ENCODE measurements at places on chromosomes 3 and 15.
A peak's percentile ranks its signal among the peaks of the same experiment; 100 is the strongest.

DNA sequence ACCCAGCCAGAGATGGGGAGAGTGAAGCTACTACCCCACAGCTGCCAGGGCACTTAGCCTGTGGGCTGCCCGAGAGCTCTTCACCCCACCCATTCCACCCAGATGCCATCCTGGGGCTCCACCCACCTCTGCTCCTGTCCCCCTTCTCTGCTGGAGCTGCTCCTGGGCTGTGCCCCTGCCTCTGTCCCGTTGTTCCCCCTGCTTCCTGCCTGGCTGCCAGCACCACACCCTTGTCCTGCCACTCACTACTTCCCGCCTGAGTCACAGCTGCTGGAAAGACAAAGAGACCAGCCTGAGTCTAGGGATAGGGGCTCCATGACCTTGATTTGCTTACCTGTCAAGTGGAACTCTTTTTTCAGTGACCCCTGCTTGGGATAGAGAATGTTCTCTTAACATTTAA, 12.4 kb downstream of the GNAI2 start:
- no peak for DNase-seq

DNA sequence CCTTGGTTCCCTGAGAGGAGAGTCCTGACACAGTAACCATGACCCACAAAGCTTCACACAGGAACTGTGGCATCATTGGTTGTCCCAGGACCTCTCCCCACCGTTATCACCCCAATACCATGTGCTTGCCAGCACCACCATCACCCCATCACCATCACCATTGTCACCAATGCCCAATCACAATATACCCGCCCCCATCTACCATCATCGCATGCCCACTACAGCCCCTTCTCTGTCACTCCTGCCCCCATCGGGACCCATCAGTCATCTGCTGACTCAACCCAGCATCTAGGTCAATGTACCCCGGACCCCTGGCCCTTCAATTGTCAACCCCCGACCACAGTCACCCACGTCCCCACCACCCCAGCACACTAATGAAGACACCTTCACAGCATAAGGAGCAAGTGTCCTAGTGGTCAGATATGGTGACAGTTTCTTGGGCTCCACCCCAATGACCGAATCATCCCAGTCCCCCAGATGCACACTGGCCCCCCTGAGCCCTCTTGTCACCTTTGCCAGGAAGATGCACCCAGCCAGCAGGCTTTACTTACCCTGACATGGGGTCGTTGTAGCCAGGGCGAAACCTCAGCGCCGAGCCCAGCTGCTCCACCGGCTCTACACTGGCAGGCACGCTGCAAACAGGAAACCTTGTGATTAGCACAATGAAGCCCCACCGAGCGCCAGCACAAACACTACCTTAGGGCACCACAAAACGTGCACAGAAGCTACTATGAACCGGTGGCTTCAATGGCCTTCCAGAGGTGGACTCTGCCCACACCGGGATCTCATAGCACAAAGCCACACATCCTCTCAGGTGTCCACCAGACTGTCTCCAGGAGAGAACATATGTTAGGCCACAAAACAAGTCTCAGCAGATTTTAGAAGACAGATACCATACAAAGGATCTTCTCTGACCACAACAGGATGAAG, 25.1 kb downstream of the SHISA5 start:
- DNase-seq: no peak

- DNase-seq: no peak
Observed at GRCh38 chr3:190911382-190911781, 48.9 kb upstream of the GMNC start.

DNA sequence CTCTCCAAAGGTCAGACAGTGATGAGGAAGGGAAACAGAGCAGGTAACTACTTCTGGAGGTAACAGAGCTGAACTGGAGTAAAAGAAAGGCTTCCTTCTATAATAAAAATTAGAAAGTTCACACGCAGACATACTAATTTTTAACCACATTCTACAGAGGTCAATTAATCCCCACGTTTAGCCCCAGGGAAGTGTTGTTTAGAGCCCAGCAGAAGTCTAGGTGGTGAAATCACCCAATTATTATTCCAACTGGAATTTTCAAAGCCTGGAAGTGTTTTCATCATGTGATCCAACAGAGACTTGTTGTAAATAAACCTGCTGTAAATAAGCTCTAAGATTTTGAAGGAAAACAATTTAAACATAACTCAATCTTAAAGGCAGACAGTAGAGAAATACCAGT, 6.8 kb downstream of the ALDH1A2 start:
- DNase-seq: no peak

- no peak for DNase-seq
Observed at GRCh38 chr3:132378846-132379245, 38.5 kb upstream of the DNAJC13 start.

DNA sequence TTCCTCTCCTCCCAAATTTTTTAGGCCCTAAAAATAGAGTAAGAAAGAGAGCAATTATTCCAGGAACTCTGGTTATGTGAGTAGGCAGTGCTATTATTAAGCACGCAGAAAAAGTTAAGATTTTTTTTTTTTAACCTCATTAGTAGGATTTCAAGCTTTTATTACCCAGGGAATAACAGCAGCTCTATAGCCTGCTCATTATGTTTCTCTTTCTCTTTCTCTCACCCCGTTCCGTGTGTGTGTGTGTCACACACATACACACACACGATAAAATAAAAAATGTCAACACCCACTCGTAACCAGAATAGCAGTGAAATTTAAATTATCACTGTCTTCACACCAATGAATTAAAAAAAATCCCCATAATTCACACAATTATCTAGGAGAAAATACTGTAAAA, 30.3 kb downstream of the GADL1 start:
- DNase-seq: no peak

DNA sequence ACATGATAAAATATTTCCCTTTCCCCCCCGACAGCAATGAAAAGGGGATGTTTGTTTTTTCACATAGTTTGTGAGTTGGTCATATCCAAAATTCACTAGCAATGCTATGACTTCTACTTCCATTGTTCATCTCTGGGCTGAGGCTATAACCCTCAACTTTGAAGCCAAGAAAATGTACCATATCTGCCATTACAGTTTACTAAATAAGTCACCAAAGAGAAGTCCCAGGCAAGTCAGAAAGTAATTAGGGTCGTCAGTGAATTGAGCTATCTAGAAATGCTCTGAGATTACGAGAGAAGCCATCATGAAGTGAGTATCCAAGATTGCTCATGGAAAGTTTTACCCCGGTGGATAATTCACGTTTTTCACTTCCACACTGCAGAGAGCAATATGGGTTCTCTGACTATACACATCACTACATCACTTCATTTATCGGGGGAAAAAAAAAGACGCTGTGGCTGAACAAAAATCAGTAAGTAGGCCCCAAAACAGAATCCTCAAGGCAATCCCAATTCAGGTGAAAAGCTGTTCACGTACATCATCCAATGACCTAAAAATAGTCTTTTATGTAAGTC, 1.4 kb downstream of the PEAK1 start:
- DNase-seq: no peak

GRCh38 chr3:30475038-30475808, 131.2 kb upstream of the TGFBR2 start:
- no peak for DNase-seq

DNA sequence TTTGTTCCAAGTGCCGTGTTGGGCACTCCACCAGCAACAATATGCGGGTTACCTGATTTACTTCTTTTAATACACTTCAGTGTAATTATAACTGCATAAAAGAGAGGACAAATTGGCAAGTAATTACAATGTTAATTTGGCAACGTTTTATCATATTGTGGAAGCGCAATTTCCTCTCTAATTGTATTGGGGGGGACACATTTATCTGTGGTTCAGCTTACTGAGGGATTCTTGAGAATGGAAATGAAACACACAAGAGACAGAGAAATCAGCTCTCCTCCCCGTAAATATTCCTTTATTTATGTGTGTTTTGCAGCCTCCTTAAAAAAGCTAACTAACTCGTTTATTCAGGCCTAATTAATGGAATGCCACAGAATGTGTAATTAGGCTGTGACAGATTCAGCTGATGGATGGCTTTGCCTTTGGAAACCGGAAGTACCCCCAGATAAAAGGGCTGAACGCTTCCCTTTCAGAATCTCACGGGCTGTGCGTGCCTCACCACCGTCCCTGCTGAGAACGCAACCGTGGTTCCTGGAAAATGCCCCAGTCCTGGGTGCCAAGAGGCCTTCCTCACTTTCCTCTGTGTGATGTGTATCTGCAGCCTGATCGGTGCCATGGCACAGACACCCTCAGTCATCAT, 247.1 kb upstream of the ST8SIA2 start:
- no peak for DNase-seq

DNA sequence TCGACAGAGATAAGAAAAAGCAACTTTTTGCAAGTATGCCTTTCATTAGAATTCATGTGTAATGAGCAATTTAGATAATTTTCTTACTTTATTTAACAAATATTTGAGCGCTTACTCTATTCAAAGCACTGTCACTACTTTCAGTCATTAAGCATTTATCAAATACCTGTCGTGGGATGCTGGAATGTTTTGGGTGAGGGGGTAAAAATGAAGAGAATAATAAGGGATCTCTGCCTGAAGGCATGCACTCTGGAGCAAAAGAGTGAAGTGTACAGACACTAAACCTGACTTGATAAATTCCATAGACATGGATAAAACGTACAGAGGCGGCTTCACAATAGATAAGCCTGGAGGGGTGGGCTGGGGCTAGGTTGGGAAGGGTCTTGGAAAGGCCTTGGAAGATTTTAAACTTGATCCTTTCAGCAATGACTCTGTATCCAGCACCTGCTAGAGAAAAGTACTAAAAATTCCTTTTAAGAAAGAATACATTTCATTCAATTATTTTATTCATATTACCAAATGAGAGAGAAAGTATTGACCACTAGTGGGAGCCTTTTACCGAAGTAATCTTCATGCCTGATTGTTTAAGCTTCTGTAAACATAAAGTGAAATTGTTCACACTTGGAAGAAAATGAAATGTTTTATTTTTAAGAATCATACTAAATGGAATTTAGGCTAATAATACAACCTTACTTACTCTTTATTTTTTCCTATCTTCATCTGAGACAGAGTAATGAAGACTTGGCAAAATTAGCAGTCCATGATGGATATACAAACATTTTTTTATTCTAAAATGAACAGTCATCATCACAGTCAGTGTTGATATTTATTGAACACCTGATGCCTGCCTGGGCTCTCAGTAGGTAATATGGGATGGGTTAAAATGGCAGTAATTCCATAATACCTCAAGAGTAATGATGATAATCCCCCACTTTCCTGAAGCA, 113.2 kb downstream of the PPP2R3A start:
- no peak for DNase-seq

DNA sequence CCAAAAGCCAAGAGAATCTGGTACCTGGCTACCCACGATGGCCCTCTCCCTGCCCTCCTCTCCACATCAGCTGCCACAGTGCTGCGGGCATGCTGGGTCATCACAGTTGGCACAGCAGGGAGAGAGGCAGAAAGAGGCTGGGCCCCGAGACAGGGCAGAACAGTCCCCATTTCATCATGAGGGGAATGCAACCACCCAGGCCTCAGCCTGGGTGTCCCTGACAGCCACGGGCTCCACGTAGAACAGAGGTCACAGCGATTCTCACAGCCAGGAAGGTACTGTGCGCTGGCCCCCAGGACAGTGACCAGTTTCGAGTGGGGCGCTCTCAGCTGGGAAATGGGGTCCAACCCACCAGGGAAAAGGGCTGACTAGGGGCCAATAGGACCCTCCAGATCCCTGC, 6.3 kb downstream of the LIPC start:
- DNase-seq: no peak

DNA sequence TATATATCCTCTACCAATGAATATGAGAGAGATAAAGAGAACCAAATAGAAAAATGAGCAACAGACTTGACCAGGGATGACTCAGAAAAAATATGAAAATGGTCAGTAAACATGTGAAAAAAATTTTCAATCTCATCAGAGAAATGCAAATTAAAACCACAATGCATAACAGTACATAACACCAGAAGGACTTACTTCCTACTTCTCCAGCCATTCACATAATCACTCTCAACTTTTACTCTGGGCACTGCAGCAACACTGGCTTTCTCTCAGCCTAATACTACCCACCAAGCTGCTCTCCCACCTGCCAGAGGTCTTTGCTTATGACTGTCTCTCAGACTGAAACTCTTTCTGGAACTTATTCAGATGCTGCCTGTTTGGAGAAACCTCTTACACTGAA, 49.4 kb downstream of the DPH6 start:
- DNase-seq: no peak

GRCh38 chr3:33372218-33373081, 67.8 kb downstream of the UBP1 start:
- no peak for DNase-seq

GRCh38 chr3:129596194-129597086, 10.0 kb downstream of the PLXND1 start:
- DNase-seq: peak; percentile 40

- no peak for DNase-seq
Observed at GRCh38 chr15:35170207-35170606, 85.1 kb upstream of the NANOGP8 start.

DNA sequence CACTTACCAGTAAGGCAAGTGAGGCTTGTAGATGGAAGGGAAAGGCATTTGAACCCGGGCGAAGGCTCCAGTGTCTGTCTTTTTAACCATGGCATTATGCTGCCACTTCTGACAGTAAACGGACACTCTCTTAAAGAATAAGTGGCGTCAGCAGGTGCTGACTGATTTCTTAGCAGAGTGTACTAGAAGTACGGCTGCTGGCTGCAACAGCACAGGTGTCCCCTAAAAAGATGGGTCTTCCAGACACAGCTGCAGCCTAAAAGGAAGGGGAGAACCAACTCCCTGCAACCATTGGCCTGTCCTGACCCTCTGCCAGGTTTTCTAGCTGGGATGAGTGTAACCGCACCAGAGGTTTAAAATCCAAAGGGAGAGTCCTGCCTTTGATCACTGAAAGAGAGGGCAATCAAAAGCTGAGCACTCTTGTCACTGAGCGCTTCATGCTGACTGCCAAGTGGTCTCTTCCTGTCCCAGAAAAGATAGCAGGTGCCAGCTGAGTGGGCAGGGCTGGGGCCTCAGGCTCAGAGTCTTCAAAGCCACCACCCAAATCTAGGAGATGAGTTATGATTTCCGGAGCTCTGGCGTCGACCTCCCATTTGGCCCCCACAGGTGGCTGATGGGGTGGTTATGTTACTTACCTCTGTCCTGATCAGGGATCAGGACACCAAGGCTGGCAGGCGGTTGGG, 255.8 kb downstream of the SLCO3A1 start:
- no peak for DNase-seq

- no peak for DNase-seq
Observed at GRCh38 chr3:36989005-36989404, 3.9 kb downstream of the EPM2AIP1 start.

DNA sequence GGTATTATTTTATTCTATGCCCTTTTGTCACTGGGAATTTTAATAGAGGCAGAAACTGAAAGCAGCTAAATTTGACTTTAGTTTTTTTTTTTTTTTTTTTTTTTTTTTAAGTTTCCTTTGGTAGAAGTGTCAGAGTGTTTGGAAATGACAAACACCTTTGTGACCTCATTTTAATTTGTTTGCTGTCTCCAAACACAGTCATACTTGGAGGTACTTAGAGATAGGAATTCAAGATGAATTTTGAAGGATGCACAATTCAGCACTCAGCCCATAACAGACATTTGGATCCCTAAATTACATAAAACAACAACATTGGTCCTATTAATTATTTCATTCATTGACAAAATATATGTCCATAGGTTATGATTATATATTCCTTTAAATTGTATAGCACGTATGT, 43.4 kb upstream of the NAALADL2 start:
- no peak for DNase-seq
